ENCODE measurements at places on chromosomes 3 and 15. TPM values are rescaled to one million over a fixed set of nuclear protein-coding genes. Genes with fewer than 3 reads are reported as not detected.
A peak's percentile ranks its signal among the peaks of the same experiment; 100 is the strongest.

Gene STXBP5L
- 5.6 TPM for total RNA-seq

DNA sequence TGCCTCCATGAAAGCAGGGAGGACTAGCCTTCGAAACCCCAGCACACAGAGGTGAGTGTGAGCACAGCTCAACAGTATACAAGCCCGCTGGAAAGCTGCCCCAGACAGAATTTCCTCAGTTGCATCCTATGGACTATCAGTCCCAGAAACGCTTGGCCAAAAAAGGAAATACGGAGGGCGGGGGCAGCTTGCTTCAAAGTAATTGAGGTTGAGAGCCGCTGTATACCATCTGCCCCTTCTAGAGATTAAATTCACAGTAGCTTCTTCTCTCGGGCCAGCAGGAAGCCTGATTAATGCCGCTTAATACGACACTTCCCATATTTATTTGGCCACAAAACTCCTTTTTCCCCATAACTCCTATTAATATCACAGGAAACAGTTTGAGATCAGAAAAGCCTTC lies 88.7 kb downstream of the LIPC start:
- DNase-seq: no peak

Gene ALG1L2
- total RNA-seq: 1.7 TPM

- DNase-seq: no peak
Measured at GRCh38 chr3:9549600-9549999, 4.0 kb downstream of the LHFPL4 start.

GRCh38 chr3:175612487-175613196 lies 753.5 kb downstream of the NAALADL2 start:
- DNase-seq: no peak

DNA sequence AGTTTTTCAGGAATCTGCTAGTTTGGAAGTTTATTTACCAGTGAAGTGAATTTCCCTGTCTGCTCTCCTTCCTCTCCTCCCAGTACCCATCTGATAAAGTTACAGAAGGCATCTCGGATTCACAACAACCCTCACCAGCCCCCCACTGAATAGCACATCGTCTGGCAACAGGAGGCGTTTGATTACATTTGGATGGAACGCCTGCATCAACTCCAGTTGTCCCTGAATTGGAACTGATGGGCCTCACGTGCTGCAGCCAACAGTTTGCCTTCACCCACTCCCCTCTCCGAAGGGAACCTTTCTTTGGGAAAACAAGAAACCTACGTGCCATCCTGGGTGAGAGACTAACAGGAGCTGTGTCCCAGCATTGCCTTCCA lies 59.5 kb upstream of the BCL6 start:
- peak; percentile 46 for DNase-seq

- no peak for DNase-seq
Measured at GRCh38 chr3:112101916-112102315, 15.7 kb downstream of the C3orf52 start.

Gene LMOD3
- total RNA-seq: not detected

Gene RARRES1
- total RNA-seq: 0.71 TPM

Gene ATP13A5
- not detected for total RNA-seq

Gene SERINC4
- not detected for total RNA-seq

Gene MESP1
- 0.15 TPM for total RNA-seq

- no peak for DNase-seq
Measured at GRCh38 chr15:99180086-99180963, 69.1 kb downstream of the TTC23 start.

Gene NCEH1
- 6.4 TPM for total RNA-seq

- DNase-seq: peak; percentile 58
Measured at GRCh38 chr3:9808345-9809037, 1.6 kb upstream of the TTLL3 start.

Gene SHC4
- total RNA-seq: 0.30 TPM

DNA sequence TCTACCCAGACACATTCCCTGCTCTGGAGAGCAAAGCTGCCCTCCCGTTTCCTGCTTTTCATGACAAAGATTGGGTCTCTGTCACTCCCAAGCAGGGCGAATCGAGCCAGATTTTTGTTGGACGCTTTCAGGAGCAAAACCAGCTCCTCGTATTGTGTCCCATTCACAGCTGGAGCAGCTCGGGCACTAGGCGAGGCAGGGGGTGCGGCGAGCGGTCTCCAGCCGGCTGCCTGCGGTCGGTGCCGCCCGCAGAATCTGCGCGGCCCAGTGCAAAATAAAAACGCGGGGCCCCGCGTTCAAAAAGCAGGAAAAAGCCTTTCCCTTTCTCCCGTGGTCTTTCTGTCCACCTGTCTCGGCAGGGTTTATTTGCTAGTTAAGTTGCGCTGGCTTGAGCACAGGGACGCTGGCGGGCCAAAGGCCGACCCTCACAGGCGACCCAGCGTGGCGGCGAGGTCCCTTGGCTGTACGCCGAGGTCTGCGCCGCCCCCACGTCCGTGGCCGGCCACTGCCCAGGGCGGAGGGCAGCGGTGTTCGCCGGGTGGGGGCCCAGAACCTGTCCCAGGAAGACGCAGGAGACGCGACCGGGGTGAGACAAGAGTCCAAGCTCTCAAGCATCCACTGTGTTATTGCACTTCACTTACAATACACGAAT lies 71.2 kb downstream of the CYP19A1 start:
- DNase-seq: peak; percentile 59

- peak; percentile 76 for DNase-seq
Measured at GRCh38 chr3:186998937-186999368, 68.6 kb downstream of the ST6GAL1 start.

DNA sequence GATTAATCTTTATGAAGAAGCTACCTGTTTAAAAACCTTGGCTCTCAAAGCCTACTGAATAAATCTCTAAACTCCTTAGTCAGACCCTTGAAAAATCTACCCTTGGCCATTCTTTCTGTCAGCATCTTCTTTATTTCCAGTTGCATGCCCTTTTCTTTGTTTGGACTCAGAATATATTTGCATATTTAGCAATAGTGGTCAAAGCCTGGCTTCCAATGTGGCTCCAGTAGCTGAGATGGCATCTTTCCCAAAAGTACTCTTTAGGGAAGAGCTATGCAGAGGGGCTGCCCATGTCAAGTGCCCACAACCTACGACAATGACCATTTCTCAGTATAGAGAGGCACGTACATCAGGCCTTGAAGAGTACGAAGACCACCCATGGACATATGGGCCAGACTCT lies 47.2 kb downstream of the TLNRD1 start:
- DNase-seq: no peak

- no peak for DNase-seq
Measured at GRCh38 chr3:136950623-136951022, 7.2 kb upstream of the IL20RB start.

Gene NPRL2
- 25.0 TPM for total RNA-seq

Gene COL7A1
- total RNA-seq: 7.8 TPM

DNA sequence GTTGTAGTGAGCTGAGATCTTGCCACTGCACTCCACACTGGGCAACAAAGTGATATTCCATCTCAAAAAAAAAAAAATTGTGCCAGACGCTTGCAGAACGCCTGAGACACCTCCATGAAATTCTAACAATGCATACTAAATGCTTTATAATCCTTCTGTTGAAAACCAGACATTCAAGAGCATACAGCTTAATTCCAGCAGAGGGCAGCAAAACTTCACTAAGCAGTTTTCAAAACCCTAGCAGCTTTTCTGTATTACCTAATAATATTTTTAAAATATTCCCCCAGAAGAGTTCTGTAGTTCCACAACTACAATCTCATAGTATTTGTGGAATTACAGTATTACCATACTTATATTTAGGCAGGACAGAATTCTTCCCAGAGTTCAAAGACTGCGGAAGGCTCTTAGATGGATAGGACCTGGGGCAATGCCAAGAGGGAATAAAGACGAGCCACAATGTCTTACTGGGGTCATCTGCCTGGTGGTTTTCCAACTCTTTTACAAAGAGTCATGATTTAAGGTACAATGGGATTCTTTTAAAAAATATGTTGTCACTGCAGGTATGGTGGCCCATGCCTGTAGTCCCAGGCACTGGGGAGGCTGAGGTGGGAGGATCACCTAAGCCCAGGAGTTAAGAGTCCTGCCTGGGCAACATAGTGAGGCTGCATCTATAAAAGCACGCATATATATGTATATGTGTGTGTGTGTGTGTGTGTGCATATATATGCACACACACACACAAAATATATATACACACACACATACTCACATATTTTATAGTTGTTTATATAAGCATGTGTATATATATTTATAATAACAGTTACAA lies 19.6 kb upstream of the TASOR start:
- DNase-seq: no peak

GRCh38 chr15:63601026-63601703 lies 4.0 kb downstream of the FBXL22 start:
- DNase-seq: peak; percentile 65

Gene CYP8B1
- not detected for total RNA-seq

Gene ISL2
- 0.99 TPM for total RNA-seq

GRCh38 chr3:33624756-33625155 lies 93.3 kb downstream of the CLASP2 start:
- DNase-seq: no peak

GRCh38 chr3:134216191-134216764 lies 34.4 kb downstream of the RYK start:
- DNase-seq: no peak

DNA sequence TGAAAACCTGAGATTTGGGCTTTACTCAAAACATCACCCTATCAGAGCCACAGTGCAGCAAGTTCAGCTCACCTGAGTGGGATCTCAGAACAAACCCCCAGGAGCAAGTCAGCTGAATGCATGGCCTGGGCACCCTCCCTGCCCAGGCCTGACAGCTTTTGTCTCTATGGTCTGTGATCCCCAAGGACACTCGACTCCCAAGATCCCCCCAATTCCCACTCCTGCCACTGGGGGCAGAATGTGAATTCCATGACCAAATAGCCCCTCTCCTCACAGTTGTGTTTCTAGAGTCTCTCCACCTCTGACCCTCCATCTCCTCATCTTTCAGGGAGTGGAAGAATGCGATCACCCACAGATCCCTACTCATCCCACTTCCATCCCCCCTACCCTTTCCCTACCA lies 58.9 kb downstream of the ZNF445 start:
- peak; percentile 79 for DNase-seq

Gene ZCWPW2
- total RNA-seq: 0.39 TPM

Gene HIGD1A
- 94.7 TPM for total RNA-seq

DNA sequence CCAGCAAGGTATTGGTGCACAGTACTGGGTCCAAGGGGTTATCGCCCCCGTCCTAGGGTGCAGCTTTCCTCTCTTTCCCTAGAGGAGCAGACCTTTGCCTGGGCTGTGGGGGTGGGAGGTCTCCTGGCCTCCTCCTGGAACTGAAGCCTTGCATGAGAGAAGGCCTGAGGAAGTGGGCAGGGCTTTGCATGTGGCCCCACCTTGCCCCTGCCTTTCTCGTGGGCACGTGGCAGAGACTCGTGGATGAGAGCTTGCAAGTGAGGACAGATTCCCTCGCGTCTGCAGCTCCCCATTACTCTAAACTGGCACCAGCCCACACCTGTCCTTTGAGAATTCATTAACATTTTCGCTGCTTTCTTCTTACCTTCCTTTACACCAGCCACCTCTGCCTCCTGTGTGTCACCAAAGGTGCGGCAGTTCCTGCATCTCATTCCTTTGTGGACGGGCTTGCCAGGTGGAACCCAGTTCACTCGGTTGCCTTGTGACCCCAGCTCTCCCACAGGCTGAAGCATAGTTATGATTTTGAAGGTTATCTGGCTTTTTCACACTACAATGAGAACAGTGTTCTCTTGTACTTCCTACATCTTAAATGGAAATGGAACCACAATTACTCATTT lies 40.9 kb upstream of the NR2C2 start:
- no peak for DNase-seq

DNA sequence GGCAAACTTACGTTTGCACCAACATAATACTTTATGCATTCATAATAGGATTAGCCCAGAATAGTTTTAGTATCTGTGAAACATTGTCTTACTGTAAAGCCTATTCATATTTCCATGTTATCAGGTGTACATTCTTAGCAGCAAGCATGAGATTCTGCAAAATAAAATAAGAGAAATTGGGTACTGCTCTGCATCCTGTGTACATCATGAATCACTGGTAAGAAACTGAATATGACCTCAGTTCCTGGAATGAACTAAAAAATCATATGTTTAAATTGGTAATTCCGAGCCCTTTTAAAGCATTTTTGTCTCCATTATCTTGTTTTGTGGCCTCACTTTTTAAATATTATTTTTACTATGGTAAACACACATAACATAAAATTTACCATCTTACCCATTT lies 605.1 kb downstream of the ROBO1 start:
- DNase-seq: no peak

Gene PRICKLE2
- total RNA-seq: 8.9 TPM

- no peak for DNase-seq
Measured at GRCh38 chr3:143751643-143752178, 96.6 kb downstream of the SLC9A9 start.

DNA sequence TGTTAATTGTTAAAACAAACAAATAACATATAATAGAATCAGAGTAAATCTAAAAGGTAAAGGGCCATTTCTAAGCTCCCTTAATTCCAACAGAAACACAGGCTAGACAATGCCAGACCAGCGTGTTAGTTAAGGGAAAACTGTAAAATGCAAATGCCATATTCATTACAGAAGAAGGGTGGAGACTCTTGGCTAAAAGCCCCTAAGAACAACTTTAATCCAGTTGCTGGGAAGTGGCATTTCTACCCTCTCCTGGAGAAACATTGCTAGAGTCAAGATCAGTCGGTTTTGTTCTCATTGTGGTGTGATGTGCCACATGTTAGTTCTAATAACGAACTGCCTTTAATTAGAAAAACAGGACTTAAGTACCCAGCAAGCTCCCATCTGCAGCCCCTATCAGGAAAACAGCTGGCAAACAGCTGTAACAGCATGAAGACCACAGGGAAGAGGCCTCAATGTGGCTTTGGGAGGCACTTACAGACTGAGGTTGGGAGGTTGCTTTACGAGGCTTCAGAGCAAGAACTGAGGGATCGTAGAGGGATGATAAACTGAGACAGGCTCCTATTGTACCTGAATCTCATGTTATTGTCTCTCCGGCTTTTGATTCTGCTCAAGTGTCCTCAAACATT lies 1134.8 kb downstream of the ROBO1 start:
- DNase-seq: no peak

Gene FBXL22
- 0.54 TPM for total RNA-seq

DNA sequence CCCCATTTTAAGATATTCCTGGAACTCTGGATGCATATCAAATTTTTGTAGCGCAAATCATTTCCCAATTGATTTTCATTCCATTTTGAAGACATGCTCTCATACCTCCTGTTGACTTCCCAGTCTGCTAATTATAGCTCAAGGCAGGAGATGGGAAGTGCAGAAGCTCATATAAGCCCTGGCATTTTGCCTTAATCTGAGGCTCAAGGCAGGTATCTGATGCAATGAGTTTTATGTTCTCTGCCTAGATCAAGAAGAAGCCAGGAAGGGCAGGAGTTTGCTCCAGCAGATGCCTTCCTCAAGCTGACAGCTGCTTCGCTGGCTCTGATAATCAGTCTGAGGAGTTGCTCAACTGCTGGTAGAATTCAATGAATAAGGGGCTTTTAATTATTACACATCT lies 65.6 kb upstream of the NEDD4 start:
- no peak for DNase-seq

Gene STRC
- total RNA-seq: 0.42 TPM

All from H1 (cell line).